ENCODE measurements at places on chromosomes 12 and 14.

- no peak for DNase-seq
Observed at GRCh38 chr12:12098691-12099015, 27.9 kb downstream of the BCL2L14 start.

GRCh38 chr12:63841571-63841970, 2.9 kb upstream of the SRGAP1 start:
- no peak for DNase-seq

DNA sequence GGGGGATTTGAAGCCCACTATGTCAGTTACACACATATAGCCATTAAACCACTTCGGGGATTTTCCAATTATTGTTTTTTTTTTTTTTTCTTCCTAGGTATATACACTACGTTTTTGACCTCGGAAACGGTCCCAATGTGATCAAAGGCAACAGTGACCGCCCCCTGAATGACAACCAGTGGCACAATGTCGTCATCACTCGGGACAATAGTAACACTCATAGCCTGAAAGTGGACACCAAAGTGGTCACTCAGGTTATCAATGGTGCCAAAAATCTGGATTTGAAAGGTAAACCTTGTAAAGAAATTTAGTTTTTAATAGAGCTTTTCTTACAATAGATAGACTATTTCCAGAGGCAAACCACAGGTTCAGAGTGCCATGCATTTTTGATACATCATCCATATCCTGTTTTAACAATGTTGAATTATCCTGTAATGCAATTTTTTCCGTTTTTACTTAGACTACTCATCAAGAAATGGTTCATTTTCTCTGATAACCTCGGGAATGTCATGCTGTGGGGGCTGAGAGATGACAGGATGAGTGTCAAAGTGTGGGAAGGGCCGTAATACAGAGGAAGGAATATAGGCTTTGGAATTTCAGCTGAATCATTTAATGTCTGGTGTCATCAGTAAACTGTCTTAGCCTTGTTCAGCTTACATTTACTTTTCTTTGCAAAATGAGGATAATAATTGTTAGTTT, 797.1 kb downstream of the NRXN3 start:
- DNase-seq = no peak

DNA sequence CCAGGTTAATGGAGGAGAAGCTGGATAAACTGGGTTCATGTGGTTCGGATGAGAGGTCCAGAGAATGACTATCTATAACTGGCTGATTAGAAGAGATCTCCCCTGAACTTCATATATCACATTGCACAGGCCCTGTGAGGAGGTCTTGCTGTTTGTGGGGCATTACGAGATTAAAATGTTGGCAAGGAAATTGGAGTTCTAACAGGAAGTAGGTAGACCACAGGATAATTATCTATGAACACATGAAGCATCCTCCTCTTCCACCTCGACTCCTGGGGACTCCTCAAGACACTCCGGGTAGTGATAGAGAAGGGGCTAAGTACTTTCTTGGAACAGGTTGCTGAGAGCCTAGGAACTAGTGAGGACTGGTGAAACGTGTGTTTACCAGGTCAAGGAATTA, 418.8 kb downstream of the KCNH5 start:
- no peak for DNase-seq

DNA sequence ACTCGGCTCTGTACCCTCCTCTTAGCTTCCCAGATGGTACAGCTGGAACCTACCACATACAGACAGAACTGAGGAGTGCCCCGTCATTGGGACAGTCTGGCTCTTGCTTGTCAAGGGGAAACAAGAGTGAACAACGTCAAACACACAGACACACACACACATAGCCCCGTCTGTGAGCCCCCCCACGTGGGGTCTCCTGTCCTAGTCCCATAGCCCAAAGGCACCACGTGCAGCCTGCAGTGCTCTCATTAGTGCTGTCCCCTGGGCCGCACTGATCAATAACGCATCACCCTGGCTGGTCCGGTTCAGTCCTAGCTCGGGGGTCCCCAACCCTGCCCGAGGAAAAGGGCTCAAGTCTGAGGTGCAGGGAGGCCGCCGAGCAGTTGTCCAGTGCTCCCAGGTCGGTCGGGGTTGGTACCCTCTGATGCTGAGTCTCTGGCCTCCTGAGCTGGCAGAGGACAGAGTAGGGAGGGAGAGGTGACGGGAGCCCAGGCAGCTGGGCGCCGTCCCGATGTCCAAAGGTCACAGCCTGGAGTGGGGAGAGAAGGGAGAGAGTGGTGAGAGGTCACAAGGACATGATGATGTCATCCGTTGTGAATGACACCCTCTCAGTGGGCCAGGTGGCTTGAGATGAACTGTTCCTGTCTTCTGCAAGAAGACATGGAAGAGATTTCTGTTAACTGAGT, 105.4 kb upstream of the NOS1 start:
- no peak for DNase-seq

- peak; percentile 17 for DNase-seq
Observed at GRCh38 chr12:51171884-51172514, 936 bp downstream of the TFCP2 start.

DNA sequence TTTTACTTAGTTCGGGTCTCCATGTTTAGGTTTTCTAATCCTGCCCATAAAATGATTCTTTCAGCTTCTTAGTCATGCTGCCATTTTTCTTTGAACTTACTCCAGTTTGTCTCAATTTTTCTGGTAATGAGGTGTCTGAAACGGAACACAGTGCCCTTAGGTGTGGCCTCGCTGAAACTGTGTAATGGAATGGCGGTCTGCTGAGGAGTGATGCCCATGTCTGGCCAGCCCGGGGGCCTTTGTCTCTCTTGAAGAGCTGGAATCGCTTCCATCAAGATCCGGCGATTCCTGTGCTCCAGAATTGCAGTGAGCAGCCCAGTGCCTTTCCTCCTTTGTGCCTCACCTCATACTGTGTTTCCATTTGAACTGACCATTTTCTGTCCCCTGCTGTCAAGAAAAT, 112.5 kb downstream of the FBXL14 start:
- DNase-seq = no peak

DNA sequence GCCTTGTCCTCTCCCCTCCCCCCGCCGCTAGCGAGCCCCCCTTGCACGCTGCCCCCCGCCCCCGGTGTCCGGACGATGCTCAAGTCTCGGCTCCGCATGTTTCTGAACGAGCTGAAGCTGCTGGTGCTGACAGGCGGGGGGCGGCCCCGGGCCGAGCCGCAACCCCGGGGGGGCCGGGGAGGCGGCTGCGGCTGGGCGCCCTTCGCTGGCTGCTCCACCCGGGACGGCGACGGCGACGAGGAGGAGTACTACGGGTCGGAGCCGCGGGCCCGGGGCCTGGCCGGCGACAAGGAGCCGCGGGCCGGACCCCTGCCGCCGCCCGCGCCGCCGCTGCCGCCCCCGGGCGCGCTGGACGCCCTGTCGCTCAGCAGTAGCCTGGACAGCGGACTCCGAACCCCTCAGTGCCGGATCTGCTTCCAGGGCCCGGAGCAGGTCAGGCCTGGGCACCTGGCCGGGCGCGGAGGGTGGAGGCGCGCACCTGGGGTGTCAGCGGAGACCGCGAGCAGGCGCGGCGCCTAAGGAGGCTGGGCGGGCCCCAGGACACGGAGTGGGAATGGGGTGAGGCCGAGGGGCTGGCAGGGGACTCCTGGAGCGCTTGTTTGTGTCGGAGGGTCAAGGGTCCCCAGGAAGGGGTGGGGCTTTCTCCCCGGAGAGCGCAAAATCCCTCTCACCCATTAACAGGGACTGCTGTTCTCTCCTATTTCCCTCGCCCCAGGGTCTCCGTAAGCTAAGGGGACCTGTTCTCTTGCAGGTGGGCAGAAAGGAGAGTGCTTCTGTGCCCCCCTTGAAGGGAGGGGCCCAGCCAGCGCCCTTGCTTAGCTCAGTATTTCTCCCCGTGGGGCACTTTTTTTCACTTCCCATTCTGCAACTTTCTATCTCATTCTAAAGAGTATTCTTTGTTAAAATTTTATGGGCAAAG, 810 bp downstream of the MARCHF9 start:
- DNase-seq = peak; percentile 61

Data from activated B cell treated with CpG ODN at 0.5 μM for 24 hours (primary cell).